ENCODE measurements at places on chromosomes 3 and 15.

GRCh38 chr3:112687616-112688015 is 46.7 kb upstream of the CCDC80 start:
- no peak for DNase-seq

GRCh38 chr15:82871358-82871757 is 61.9 kb downstream of the WHAMM start:
- DNase-seq, result no peak

- DNase-seq, result peak; percentile 26
Observed at GRCh38 chr3:141237701-141238521, 6.3 kb downstream of the PXYLP1 start.

DNA sequence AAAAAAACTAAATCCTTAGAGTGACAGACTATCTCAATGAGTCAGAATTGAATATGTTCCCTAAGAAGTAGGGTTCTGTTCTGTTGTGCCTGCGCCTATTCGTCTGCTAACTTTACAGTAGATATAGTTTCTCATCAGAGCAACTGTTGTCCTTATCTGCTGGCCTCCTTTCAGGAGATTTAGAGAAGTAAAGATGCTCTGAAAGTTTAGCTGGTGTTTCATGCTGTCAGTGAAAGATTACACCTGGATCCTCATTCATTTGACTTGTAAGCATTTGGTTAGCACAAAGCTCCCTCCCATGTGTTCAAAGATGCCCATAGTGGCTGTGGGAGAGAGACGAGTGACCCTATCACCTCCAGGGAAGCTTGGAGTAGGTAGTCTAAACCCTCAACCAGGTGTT is 35.0 kb downstream of the SUCNR1 start:
- no peak for DNase-seq

DNA sequence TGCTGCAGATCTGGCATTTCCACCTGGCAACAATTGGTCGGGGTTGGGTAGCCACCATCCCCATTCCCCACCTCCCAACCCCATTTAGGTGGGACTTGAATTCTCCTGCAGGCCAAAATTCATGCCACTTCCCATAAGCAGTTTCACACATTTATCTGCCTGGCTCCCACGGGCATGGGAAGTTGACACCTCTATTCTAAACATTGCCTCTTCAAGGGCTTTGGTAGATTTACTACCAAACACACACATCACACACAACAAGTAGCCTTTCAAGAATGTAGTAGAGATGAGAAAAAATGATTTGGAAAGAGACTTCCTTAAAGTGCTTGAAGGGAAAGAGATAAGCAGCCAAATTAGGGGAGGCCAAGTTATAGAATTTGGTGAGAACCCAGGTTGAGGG is 30.9 kb downstream of the ZBTB38 start:
- DNase-seq, result no peak

DNA sequence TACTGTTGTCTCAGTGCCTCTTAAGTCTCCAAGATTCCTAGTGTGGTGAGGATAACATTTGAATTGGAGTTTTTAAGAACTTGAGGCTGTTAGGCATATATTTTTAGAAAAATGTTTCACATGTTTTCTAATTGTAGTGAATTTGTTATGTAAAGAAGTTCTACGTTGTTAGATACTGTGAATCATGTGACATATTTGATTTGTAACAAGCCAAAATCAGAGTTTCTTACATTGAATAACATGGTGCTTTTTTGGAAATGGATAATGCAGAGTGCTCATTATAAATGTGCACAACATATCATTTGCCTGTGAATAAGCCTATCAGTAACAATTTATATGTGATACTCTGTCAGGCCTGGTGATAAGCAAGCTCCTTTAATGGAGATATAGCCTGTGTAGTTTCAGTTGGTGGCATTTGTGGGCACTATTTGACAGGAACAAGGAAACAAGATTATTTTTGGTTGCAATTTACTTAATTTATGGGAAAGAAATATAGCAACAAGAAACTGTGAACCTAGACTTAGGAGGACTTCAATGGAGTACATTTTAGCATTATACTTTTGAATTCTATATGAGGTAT is 328.8 kb downstream of the ARPP21 start:
- DNase-seq, result no peak

- DNase-seq, result no peak
Observed at GRCh38 chr15:91717811-91718210, 135.7 kb upstream of the SLCO3A1 start.

- no peak for DNase-seq
Observed at GRCh38 chr3:183394150-183394549, 34.3 kb downstream of the MCF2L2 start.

- DNase-seq, result no peak
Observed at GRCh38 chr3:136728918-136729317, 23.3 kb downstream of the STAG1 start.

- no peak for DNase-seq
Observed at GRCh38 chr15:38844736-38845135, 280.1 kb upstream of the RASGRP1 start.

GRCh38 chr3:189292667-189293484 is 121.1 kb downstream of the TPRG1 start:
- no peak for DNase-seq

- no peak for DNase-seq
Observed at GRCh38 chr3:171345107-171345843, 114.9 kb downstream of the TNIK start.

DNA sequence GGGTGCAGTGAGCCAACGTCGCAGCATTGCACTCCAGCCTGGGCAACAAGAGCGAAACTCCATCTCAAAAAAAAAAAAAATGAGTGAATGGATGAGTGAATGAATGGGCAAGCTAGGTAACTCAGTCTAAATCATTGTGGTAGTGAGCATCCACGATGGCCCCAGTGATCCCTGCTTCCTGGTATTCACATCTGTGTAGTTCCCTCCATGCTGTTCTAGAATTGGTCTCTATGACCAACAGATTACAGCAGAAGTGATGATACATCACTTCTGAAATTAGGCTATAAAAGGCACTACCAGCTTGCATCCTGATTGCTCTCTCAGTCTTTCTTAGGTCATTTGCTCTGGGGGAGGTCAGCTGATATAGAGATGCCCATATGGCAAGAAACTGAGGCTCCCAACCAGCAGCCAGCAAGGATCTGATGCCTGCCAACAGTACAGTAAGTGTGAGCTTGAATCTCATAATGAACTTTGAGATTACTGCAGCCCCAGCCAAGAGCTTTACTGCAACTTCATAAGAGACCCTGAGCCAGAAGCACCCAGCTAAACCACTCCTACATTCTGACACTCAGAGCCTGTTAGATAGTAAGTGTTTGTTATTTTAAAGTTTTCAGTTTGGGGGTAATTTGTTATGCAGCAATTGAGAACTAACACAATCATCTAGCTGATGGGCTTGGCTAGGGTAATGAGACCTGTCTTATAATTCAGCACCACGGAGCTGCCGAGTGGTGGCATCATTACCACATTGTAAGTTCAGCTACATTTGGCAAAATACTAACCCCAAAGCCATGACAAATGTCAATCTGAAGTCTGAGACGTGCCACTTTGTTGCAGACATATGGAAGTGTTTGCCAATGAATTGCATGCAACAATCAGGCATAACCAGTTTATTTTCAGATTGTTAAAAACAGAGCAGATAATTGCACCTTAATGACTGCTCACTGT is 53.0 kb downstream of the KLHL6 start:
- no peak for DNase-seq

DNA sequence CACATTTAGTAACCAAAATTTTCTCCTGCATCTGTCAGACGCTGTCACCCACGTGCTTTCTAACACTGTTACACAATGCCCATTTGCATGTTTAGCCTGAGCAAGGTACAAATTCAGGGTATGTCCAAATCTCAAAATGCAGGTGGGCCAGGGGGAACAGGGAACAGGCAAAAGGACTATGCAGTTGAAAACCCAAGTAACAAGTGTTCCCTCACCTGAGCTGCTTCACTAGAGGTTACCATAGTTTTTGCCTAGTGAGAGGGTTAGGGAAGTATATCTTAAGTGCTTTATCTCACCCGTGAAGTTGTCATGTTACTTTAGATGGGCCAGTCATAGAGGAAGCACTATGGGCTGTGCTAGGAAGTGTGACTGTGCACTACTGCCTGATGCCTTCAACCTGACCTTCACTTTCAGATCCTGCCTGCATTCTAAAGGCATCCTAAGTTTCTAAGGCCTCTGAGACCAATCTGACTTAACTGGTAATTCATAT is 6.0 kb upstream of the TMEM87A start:
- no peak for DNase-seq

DNA sequence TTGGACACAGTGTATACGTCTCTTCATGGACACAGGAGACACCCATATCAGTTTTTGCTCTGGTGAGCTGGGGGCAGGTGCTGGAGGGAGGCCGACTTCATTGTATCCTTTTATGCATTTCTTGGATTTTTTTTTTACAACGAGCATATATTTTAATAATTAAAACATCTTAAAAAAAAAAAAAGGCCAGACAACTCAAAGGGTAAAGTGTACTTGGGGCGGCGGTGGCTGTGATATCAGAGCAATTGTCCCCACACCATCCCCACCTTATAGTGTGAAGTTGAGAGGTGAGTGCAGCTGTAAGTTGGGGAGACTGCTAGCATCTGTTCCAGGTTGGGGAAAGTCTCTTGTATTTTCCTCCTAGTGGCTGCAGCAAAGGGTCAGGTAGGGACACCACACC is 12.0 kb upstream of the PLXNA1 start:
- no peak for DNase-seq

DNA sequence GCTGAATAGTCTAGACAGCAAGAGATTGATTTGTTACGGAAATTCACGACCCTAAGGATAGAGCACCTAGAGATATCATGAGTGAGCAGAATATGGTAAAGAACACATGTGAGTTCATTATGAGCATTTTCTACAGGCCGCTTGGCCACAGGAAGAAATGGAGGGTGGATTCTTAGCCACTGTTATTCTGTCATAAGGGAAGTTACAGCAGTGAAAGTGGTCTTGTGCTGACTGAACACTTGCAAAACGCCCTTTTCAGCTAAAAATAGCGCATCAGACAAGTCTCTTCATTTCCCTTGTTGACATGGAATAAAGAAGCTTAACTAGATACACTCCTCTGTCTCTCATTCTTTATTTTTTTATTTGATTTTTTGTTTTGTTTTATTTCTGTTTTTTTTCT is 19.8 kb downstream of the DGKG start:
- no peak for DNase-seq

- peak; percentile 59 for DNase-seq
Observed at GRCh38 chr3:4474683-4475490, 7.8 kb upstream of the SUMF1 start.
